Activated CD4-positive, alpha-beta T cell treated with anti-CD3 and anti-CD28 coated beads, Interleukin-2, amount 50 U/mL, for 16 hours (primary cell): ENCODE measurements at places on chromosomes 6 and 20.

DNA sequence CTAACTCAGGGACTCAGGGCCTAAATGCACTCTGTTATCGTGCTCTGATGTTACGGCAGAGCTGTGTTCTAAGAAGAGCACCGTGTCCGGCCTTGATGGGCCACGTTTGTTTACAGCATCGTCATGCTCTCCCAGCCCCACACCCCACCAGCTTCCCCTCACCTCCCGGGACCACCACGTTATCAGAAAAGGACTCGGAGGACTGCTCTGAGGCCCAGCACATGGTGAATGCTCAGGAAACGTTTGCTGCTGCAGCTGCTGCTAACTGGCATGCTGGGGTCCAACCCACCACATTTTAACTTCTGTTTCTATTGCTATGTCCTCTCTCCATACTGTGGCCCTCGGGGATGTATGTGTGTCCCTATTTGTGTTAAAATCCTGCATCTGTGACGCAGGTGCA, 50.3 kb downstream of the WDR27 start:
- DNase-seq, result no peak

GRCh38 chr6:120173250-120173649, 823.7 kb upstream of the MAN1A1 start:
- no peak for DNase-seq

DNA sequence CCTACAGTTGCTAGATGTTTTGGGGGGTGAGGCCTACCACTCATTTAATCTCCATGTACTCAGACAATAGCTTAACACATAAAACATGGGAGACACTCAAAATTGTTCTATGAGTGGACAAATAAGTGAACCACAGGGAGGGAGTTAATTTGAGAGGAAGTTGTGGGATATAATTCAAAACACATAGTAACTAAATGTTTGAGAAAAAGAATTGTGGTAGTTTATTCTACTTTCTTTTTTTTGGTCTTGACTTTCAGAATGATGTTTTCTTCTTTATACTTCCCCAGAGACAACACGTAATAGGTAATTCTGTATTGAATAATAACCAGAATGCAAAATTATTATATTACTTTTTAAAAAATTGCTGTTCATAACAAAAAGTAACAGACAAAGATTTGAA, 453.8 kb downstream of the RFPL4B start:
- DNase-seq, result no peak

DNA sequence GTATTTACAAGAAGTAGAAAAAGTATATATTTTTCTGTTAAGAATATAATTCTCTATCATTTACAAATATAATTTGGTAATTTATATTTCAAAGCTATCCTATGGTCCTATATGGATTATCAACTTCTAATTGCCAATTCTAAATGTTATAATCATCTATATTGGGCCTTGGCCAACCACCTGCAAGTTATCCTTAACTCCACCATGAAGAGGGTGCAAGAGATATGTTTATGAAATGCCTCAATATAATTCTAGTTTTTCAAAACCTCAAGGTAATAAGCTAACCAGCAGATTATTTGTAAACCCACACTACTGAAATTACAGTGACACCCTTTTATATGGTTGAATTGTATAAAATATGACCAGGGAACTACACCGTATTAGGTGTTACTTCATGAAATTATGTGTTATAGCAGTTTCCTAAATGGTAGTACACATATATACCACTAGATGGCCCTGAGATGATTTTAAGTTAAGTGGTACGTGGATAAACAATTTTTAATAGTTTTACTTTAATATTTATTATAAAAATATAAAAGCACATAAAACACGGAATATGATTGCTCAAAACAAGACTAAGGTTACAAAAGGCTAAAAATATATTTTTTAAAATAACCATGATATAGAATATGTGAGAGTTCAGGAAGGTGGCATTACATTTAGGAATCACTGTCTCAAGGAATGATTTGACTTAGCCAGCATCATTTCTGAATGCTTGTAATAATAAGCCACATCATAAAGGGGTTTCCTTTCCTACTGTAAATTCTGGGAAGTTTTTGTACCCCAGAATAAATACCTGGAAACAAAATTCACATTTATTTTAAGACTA, 9.8 kb upstream of the PNISR start:
- peak; percentile 38 for DNase-seq

GRCh38 chr6:162058281-162058875, 669.2 kb downstream of the PRKN start:
- no peak for DNase-seq

- no peak for DNase-seq
These were observed 21.6 kb downstream of the CFAP61 start for GRCh38 chr20:20073801-20074371.

- no peak for DNase-seq
These were observed 125.9 kb downstream of the FYN start for GRCh38 chr6:111747396-111747795.

DNA sequence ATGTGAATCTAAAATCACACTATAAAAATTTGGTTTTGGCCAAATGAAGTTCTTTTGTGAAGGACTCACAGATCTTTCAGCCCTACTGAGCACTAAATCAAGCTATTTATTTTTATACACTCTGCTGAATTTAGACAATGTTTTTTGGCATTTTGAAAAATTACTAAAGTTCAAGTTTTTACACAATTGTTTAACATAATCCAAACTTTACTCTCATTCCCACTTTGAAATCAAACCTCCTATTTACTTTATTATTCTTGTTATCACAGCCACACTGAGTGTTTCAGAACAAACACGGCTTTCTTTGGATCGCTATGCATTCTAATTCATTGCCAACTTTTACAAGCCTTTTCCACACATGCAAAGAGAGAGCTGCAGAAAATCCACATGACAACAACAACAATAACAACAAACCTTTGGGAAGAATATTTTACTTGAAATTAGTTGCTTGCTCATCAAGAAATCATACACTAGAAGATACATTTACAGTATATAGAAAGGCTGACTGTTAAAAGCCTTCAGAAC, 49.1 kb upstream of the TMEM30A start:
- DNase-seq, result no peak

DNA sequence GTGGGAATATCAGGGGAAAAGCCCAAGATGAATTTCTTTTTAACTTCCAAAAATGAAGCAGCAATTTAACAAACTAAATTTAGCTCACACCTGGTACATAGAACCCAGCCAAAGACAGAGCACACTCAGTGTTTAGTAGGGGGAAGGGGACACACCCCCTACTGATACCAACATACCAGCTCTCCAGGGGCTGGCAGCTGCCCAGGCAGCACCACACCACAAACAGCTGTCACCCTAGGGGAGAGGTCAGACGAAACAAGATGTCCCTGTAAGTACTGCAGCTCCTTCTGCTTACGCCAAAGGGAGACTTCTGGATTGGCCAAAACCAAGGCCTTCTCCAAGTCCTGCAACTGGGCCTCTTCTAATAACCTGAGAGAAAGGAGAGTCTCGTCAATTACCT, 26.0 kb downstream of the MDN1 start:
- no peak for DNase-seq

DNA sequence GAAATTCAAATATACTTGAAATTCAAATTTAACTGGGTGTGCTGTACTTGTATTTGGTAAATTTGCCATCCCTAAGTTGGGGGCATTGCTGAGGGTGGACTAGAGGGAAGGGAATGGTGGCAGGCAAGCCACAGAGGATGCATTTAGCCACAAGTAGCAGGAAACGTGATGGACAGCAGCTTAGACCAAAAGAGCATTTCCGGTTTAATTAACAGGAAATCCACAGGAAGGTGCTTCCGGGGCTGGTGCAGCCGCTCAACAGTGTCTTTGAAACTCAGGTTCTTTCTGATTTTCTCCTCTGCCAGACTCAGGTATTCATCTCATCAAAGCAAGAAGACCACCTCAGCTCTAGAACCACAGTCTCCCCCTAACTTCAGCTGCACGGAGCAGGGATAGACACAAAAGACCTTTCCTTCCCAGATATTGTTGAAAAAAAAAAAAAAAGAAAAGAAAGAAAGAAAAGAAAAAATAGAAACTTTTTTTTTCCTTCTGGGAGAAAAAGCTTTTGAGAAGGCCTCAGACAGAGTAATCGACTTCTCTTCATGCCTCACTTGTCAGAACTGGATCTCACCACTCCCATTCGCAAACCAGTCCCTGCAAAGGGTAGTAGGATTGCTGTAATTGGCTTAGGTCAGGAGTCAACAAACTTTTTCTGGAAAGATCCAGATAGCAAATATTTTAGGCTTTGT, 8.0 kb upstream of the BCAS1 start:
- DNase-seq, result peak; percentile 58

DNA sequence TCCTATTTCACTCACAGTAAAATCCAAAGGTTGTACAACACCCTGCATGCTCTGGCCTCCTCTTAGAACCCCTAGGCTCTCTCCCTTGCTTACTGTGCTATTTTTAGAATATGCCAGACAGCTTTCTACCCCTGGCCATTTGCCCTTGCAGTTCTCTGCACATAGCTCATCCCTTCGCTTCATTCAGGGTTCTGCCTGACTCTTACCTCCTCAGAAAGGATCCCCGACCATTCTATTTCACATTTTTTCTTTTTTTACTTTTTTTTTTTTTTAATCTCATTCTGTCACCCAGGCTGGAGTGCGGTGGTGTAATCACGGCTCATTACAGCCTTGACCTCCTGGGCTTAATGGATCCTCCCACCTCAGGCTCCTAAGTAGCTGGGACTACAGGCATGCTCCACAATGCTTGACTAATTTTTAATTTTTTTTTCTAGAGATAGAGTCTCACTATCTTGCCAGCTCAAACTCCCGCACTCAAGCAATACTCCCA, 33.6 kb downstream of the COMMD7 start:
- no peak for DNase-seq

- no peak for DNase-seq
These were observed 33.3 kb upstream of the ZBP1 start for GRCh38 chr20:57653546-57653900.

DNA sequence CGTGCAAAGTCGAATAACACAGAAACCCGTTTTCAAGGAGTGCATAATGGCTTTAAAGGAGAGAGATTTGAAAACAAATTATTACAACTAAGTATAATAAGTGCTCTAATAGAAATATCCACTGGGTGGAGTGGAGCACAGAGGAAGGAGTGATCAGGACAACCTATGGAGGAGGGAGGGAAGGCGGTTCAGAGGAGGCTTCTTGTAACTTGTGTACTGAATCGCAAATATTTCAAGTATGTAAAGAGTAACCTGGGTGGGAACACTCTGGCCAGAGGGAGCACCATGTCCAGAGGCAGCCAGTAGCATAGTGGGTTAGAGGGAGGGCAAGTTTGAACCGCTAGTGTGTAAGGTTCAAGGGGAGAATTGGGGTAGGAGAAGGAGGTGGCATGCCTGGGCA, 21.6 kb upstream of the TNFAIP3 start:
- DNase-seq, result no peak

- DNase-seq, result no peak
These were observed 50.2 kb downstream of the TBC1D7 start for GRCh38 chr6:13278164-13278563.

- no peak for DNase-seq
These were observed 668.2 kb upstream of the GJE1 start for GRCh38 chr6:141464490-141464889.

- no peak for DNase-seq
These were observed 17.1 kb upstream of the MAP1LC3A start for GRCh38 chr20:34541264-34541901.

- DNase-seq, result no peak
These were observed 109.4 kb upstream of the EMILIN3 start for GRCh38 chr20:41476013-41476441.

GRCh38 chr6:75291331-75291730, 6.7 kb upstream of the TMEM30A start:
- DNase-seq, result no peak

DNA sequence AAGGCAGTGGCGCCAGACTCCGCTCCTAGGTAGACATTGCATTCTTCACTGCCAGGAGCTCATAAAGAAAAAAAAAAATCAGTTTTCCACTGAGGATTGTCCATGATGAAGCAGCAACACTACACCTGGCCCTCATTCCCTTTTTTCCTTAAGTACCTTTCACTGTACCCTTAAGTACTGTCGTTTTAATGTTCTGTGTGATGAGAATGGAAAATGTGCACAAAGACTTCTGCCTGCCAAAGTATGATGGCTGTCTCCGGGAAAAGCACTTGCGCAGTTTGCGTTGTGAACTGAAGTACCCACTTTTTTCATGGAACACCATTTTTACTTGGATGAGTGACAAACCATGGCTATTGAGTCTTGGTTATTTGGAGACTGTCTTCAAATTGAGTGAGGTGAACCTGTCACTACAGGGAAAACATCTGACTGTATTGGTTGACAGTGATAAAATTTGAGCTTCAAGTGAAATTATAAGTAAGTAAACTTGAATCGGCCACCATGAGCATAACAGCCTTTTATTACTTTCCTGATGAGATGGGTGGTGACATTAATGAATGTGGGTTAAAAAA, 104.8 kb downstream of the NCOA3 start:
- DNase-seq, result no peak

- DNase-seq, result no peak
These were observed 25.1 kb upstream of the AVP start for GRCh38 chr20:3109350-3110302.

DNA sequence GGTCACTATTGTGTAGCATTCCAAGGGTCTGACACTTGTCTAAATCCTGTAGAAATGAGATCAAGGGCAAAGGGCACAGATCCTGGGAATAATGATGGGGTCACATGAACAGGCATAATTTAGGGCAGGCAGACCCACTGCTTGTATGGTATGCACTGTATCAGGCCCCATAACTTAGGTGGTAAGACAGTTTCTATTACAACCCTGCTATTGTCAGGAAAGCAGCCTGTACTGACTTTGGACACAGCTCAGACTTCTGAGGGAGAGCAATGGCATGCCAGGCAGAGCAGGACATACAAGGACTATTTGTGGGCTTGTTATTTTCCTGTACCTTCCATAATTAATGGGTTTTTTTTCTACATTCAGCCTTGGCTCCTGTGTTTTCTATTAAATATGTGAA, 286.8 kb downstream of the PKHD1 start:
- DNase-seq, result no peak

DNA sequence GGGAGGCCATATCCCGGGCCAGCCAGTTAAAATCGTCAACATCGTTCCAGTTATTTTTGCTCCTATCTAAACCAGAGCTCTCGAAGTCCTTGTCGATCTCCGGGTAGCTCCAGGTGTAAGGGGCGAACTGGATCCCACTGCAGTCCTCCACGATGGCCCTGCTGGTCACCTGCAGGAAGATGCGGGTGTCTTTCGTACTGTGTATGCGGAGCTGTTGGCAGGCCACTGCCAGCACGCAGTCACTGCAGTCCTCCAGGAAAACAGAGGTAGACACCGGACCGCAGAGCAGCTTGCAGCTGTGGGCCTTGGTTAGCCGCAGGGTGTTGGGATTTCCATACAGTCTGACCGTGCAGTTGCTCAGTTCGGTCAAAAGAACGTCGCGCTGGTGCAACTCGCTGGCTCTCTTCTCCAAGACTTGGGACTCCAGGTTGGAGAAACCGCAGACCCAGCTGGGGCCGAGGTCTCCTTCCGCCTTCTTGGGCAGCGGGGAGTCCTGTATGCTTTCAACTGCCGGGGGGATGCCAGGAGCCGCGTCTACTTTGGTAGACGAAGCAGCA, 742 bp downstream of the TBCC start:
- peak; percentile 52 for DNase-seq

GRCh38 chr6:74879976-74880375, 325.9 kb downstream of the COL12A1 start:
- no peak for DNase-seq

- no peak for DNase-seq
These were observed 8.0 kb downstream of the TGM2 start for GRCh38 chr20:38156888-38157634.
